H4 (cell line): ENCODE measurements at places on chromosomes 1 and 21. TPM values are rescaled to one million over a fixed set of nuclear protein-coding genes. Genes with fewer than 3 reads are reported as not detected.

GRCh38 chr1:165697491-165697880 lies 876 bp downstream of the ALDH9A1 start:
- no peak for DNase-seq

GRCh38 chr1:182823220-182823619 lies 15.9 kb upstream of the DHX9 start:
- no peak for DNase-seq

DNA sequence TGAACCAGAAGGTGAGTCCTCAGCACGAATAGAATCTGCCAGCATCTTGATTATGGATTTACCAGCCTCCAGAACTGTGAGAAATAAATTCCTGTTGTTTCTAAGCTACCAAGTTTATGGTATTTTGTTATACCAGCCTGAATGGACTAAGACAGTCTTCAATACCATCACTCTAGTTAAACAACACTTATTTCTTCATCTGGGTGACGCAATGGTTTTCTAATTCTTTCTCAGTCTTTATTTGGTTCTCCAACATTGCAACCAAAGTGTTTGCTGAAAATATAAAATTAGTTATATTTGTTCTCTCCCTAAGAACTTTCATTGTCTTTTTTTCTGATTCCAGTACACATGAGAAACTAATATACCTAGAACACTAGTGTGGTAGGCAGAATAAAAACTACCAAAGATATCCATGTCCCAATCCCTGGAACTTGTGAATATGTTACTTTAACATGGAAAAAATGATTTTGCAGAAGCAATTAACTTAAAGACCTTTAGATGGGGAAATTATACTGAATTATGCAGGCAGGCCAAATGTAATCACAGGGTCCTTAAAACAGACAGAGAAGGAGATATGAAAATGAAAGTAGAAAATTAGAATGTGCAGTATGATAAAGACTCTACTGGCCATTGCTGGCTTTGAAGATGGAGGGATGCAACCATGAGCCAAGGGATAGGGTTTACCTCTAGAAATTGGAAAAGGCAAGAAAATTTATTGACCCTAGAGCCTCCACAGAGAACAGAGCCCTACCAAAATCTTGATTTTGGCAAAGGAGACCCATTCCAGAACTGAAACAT lies 1115.1 kb downstream of the PLA2G4A start:
- no peak for DNase-seq

GRCh38 chr1:235883261-235883927 lies 16.7 kb upstream of the LYST start:
- peak; percentile 98 for DNase-seq

DNA sequence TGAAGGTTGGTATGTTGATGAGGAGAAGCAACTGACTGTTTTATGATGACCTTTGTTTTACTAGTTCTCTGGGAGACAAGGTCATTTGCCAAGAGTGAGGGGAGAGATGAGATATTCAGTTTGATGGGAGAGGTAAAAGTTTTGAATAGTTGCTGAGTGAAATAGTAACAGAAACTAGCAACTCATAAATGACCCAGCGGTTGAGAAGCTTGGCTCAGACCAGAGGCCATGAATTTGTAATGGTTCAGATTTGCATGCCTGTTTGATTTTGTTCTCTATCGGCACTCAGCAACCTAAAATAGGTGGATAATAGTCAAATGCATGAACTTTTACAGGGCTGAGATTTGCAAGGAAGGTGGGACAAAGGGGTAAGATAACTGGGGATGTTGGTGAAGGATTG lies 6.6 kb downstream of the CCDC30 start:
- DNase-seq: no peak

DNA sequence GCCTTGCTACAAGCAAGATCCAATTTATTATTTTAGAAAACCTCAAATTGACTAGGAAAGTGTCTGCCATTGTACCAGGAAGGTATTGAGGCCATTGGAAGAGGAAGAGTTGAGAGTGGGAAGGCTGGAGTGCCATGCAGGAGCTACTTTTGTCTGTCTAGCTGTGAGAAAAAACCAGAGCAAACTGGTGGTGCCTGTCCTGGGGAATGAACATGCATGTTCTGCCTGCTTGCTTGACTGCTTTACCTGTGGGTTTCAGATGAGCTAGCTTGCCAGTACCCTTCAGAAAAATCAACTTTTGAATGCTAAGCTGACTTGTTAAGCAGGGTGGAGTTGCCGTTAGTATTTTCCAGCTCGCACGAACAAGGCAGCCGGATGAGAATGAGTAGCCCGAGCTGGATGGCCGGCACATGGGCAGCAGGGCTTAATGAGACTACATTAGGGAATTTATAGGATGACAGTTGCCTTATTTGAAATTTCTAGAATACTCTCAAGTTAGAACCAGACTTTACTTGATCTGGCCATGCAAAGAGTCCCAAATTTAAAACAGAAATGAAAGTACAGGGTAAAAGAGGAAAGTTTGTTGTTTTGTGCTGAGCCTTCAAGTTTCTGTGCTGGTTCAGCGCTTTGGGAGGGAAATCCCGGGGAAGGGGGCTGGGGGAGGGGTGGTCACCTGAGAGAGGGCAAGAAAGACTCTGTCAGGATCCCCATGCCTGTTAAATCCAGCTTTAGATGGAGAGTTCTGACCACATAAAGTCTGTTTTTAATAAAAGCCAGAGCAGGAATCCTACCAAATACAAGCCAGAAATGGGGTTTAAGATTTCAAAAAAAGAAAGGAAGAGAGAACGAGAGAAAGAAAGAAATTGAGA lies 29.6 kb upstream of the C1orf105 start:
- DNase-seq: no peak

DNA sequence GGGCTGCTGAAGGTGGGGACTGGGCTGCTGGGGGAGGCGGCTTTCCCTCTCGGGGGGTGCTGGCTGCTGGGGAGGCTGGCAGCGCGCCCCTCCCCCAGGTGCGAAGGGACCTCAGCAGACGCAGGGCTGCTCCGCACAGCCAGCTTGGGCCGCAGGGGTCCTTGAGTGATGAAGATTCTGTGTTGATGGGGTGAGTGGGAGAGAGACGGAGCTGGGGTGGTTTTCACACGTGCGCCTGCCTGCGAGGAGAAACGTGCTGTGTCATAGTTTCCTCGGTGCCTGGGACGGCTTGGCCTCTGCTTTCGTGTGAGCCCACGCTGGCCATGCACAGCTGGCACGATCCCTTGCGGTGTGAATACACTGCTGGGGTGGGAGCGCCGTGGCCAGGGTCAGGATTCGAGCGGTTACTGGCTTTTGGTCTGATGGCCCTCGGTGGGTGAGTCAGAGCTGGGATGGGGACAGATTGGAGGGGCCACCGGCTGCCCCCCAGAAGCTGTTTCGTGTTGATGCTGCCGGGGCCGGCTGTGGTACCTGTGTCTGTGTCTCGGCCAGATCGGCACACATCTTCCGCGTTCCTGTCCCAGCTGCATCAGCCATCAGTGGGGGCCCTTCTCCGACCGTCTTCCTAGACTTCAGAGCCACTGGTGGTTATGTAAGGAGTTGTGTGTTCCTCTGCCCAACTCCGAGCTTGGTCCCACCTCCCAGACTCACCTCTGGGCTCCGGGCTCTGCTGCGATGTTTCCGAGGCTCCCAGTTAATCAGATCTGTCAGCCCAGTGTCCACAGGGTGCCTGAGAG lies 24.9 kb downstream of the PRKCZ start:
- DNase-seq: peak; percentile 43

- DNase-seq: no peak
These were observed 164.2 kb upstream of the COL6A1 start for GRCh38 chr21:45817345-45817744.

GRCh38 chr1:110056776-110057175 lies 13.7 kb downstream of the ALX3 start:
- DNase-seq: no peak

DNA sequence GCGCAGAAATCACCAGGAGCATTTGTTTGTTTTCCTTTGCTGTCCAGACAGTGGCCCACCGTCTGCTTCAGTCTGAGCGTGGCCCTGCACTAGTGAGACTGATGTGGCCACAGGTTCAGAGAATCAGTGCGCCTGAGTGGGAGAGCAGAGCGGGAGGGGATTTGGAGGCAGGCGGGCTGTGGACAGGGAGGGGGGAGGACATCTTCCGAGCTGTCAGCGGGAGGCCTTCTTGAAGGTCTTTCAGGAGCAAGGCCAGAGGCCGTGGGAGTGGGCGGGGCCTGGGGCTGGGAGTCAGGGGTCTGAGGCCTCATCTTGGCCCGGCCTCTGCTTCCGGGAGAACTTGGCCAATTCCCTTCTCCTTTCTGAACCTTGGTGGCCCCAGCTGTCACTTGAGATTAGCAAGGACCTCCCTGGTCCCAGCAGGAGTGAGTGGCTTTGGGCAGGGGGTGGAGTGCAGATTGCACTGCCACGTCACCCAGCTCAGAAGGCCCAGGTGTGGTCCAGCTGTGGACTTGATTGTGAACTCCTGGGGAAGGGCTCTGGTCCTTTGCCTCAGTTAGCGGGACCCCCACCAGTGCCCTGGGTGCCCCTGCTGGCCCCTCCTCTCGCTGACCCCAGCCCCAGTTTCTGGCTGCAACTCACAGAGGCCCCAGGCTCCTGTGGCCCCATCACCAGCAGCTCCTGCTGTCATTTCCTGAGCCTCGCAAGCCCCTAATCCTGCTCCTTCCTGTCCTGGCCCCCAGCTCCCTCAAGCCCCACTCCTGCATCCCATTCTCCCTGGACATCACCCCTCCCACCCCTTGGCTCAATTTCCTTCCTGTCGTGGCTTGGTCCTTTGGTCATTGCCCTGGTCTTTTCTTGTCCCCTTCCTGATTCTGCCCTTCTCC lies 8.4 kb downstream of the TNFRSF1B start:
- no peak for DNase-seq

DNA sequence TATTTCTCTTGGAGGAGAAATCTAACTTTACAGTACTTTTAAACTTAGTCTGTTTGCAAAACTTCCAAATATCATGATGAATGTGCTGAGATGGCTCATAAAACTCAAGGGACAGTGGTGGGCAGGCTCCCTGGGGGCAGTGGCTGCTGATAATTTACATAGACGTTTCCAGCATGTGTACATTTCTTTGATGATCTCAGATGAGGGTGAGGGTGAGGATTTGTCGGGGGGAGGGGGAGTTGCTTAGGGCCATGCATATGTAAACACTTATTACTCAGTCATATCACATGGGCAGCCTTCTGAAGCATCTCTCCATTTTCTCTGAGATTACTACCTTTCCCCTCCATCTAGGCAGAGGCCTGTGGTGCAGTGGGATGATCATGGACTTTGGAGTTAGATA lies 152.9 kb upstream of the HMGB4 start:
- DNase-seq: no peak

DNA sequence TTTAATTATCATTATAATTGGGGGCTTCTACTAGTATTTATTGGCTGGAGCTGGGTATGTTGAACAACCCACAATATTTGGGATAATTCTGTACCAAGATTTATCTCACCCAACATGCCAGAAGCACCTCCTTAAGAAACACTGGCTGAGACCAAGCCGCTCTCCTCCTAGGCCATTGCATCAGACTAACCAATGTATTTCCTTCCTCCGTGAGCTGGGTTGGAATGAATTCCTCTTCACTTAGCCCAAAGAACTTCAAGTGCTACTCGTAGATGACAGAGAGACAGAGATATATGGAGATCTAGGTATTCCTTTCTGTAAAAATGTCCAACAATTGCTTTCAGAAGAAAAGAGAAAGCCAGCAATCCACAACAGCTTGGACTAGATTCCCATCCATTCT lies 87.2 kb upstream of the ETS2 start:
- no peak for DNase-seq

GRCh38 chr21:46211376-46211775 lies 17.2 kb downstream of the LSS start:
- DNase-seq: no peak

DNA sequence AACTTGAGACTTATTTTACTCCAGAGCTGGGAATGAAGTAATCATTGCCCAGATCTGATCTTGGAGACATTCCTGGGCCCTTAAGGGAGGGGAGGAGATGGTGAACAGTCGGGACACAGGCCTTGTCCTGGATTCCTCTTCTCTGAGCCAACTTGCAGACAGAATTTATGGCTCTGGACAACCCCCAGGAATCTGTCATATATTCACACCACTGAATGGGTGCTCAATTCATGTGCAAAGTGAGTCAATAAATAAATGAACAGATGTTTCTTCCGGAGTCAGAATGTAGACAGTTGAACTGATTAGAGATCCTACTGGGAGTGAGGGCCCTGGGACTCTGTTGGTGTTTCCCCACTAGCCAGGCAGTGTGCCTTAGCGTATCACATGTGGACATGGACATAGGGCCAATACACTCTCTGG lies 2.6 kb downstream of the TUFT1 start:
- no peak for DNase-seq

DNA sequence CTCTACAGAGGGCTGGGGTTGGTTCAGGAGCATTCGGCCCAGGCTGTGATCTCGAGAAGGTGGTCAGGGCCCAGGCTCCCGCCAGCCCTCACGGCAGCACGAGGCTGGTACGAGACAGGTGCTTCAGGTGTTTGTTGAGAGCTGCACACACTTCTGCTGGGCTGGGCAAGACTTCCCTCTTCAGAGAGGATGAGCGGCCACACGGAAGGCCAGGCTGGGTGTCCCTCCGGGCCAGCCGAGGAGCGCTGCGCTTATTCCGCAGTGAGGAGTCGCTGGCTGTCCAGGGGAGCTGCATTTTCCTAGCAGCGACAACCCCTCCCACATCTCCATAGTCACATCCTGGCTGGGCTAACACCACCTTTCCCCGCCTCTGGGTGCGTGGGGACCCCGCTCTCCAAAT lies 50.5 kb downstream of the PDE9A start:
- no peak for DNase-seq

GRCh38 chr1:68449901-68450300 lies at the start of gene RPE65:
TSS of gene RPE65 (minus strand) at chr1:68449954. CDS start at chr1:68449905, 49 bp downstream.
- peak; percentile 63 for DNase-seq

Gene NR1I3
- not detected in 2 replicates for total RNA-seq

Gene SLAMF6
- not detected in 2 replicates for total RNA-seq

Gene FMOD
- total RNA-seq: 0.10 TPM in 1 of 2 replicates, not detected in the other

Gene PRKAB2
- 6.0 and 9.2 TPM in 2 replicates for total RNA-seq

Gene RYR2
- total RNA-seq: 1.4 and 1.7 TPM in 2 replicates

Gene LCE1B
- not detected in 2 replicates for total RNA-seq

Gene CFHR4
- not detected in 2 replicates for total RNA-seq

Gene CYP4A11
- not detected in 2 replicates for total RNA-seq

Gene OR2T2
- total RNA-seq: not detected in 2 replicates
